MCF 10A (cell line): ENCODE measurements at places on chromosomes 11 and 22. TPM values are rescaled to one million over a fixed set of nuclear protein-coding genes. Genes with fewer than 3 reads are reported as not detected.
A peak's percentile ranks its signal among the peaks of the same experiment; 100 is the strongest.

- peaks cover 40% of the 10 kb centered on the region for H3K4me1 ChIP-seq
- no peaks in the 10 kb centered on the region for H3K36me3 ChIP-seq
- peak overlapping the region; percentile 7 for H3K4me3 ChIP-seq
- peak overlapping the region; percentile 71 for H3K27ac ChIP-seq
- no peaks in the 10 kb centered on the region for H3K27me3 ChIP-seq
Observed at GRCh38 chr11:95512177-95512576, 277.4 kb downstream of the FAM76B start.

- no peak for DNase-seq
- peaks cover 41% of the 10 kb centered on the region for H3K4me1 ChIP-seq
- H3K27me3 ChIP-seq: no peaks in the 10 kb centered on the region
- peak overlapping the region; percentile 73 for H3K4me3 ChIP-seq
- peak overlapping the region; percentile 98 for H3K27ac ChIP-seq
Observed at GRCh38 chr22:42994276-42994916, 20.6 kb downstream of the PACSIN2 start.

DNA sequence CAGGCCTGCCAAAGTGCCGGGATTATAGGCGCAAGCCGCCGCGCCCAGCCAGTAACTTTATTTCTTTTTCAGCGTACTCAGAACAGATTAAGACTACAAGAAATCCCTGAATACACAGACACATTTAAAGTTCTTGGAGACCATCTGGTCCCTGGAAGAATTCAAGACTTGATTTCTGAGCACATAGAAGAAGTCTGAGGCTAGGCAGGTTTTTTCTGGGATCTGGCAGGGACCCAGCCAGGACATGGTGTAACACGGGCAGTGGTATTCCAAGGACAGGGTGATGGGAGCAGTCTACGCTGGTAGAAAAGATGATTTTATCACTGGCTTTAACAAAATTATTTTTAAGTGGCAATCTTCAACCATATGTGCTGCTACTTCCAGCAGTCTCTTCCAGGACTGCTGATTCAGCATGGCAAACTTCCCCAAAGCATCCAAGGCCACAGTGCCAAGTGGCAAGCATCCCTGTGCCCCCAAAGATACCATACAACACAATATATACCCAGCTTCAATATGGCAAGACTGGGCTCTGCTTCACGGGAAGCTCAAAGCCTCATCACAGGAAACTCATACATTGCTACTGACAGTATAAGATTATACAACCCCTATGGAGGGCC, 105.2 kb upstream of the OR5AK2 start:
- no peaks in the 10 kb centered on the region for H3K27me3 ChIP-seq
- H3K27ac ChIP-seq: no peak overlapping the region
- no peak for DNase-seq
- H3K4me3 ChIP-seq: no peak overlapping the region
- peaks cover 9% of the 10 kb centered on the region for H3K4me1 ChIP-seq

Gene RIMBP3B
- not detected in 2 replicates for total RNA-seq

Gene CAVIN3
- total RNA-seq: 69.9 and 89.5 TPM in 2 replicates

Gene MPZL3
- total RNA-seq: 11.9 and 17.7 TPM in 2 replicates
